NCI-H2029 treated with DMSO at 0.1 percent for 48 hours (cell line): ENCODE measurements at places on chromosomes 1 and 21.

DNA sequence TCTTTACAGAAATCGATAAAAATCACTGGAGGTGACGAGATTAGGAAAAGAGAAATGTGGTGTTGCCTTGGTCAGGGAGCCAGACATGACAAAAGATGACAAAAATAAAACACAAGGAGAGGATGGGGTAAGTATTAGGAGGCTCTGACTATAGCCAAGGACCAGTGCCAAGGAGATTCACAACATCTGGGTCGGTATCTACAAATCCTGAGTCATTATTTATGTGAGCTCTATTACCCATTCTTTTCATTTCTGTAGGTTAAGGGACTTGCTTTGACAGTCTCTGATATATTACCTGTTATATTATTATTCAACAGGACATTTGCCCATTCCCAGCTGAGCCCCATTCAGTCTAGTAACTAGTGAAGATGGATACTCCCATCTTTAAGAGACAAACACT, 120.8 kb downstream of the TYW3 start:
- DNase-seq = no peak

GRCh38 chr21:32878661-32879060, 107.1 kb upstream of the PAXBP1 start:
- DNase-seq = no peak

- no peak for DNase-seq
Measured at GRCh38 chr1:2451741-2452140, 24.3 kb upstream of the PLCH2 start.

DNA sequence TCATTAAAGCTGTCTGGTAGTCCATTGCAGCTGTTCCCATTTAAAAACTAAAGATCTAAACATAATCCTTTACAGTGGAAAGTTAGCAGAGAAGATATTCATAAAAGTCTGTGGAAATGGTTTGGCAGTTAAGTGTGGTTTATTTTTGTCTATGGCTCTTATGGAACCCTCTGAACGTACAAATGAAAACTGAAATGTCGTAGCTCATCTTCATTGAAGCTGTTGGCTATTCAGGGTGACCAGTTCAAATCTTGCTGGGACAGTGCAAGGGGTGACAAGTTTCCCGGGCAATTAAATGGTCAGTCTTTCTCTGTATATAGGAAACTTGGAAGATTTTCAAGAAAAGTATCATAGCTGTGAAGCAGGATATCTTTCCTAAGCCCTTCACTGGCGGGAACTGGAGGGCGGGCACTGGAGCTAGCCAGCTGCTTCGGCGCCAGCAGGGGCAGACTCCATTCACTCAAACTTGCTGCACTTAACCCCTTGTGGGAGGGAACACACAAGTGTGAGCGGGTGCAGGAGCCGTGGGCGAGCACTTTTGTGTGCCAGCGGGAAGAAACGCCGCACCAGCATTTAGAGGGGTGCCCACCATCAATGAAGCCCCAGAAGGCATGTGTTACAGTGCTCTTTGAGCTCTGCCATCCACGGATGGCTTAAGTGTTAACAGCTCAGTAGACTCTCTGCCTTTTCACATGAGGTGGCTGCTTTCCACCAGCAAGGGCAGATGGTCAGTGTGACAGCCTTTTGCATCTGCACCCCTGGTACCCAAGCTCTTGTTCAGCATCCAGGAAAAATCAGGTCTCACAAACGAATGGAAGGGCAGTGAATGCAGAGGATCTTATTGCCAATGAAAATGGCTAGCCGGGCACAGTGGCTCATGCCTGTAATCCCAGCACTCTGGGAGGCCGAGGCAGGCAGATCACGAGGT, 232.1 kb upstream of the KAZN start:
- no peak for DNase-seq

DNA sequence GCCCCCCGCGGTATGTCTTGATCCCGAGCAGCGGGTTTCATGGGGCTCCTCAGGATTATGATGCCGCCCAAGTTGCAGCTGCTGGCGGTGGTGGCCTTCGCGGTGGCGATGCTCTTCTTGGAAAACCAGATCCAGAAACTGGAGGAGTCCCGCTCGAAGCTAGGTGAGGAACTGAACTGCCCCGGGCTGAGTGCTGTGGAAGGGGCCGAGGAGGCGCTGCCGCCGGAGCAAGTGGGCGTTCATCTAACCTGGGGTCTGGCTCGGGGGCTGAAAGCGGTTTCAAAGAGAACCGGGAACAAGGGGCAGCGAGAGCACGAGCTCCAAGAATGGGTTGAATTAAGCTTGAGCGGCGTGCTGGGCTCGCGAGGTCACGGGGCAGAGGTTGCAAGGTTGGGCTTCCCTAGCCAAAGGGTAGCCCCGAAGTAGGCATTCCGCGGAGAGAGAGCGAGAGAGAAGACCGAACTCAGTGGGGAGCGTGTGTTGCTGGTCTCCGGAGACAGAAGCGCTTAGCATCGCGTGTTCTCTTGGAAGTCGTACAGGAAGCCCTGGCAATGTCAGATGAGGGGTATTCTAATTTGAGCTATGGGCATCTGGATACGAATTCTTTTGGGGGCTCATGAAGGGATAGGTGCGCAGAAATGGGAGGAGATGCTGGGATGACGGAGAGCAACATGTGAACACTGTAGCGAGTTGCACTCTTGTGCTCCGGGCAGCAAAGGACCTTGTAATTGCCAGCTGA, 732 bp downstream of the HS2ST1 start:
- peak; percentile 55 for DNase-seq

DNA sequence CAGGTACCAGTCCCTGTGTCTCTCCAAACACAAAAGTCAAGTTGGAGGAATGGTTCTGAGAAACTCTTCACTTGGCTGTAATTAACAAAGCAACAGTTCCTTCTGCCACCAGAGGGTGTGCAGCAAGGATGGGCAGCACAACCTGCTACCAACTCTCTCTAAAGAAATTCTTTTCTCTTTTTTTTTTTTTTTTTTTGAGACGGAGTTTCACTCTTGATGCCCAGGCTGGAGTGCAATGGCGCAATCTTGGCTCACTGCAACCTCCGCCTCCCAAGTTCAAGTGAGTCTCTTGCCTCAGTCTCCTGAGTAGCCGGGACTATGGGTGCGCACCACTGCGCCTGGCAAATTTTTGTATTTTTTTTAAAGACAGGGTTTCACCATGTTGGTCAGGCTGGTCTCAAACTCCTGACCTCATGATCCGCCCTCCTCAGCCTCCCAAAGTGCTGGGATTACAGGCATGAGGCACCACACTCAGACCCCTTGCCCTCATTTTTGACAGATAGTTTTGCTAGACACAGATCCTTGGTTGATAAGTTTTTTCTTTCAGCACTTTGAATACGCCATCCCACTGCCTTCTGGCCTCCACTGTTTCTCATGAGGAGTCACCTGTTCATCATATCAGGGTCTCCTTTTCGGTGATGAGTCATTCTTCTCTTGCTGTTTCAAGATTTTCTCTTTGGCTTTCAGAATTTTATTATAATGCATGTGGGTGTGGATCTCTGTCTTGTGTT, 12.1 kb upstream of the DEGS1 start:
- DNase-seq = no peak

DNA sequence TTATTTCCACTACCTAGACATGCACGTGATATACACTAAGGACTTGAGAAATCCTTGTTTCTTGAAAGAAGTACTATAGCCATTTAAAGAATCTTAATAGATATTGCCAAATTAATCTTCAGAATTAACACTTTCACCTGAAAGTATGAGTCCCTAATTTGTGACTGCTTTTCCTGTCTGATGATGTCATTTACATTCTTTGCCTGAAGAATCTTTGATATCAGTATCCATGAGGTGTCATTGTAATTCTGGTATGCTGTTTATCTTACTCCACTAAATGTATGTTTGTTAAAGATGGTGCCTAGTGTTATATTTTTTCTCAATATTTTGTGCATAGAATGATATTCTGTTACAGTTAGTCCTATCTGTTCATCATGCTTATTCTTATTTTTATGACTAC, 48.5 kb upstream of the RC3H1 start:
- DNase-seq = no peak

DNA sequence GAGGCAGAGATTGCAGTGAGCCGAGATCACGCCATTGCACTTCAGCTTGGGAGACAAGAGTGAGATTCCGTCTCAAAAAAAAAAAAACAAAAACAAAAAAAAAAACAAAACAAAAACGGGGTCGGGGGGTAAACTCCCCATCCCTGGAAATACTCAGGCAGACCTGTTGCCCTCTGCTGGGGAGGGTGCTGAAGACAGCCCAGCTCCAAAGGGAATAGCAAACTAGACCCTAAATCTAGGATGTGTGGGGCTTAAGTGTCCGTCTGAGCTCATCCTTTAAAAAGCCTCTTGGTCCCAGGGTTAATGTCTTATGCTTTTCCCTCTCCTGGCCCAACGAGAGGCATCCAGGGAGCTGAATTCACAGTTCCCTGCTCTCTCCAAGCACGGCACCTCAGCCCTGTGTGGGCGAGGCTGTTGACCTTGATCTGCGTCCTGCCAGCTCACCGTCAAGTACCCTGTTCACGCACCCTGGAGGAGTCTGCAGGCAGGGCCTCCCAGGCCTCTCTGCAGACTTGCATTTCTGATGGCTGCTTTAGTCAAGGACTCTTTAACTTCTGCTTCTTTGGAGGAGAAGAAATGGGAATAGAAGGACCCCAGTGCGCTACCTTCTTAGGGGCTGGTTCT, 22.3 kb downstream of the KCND3 start:
- peak; percentile 15 for DNase-seq

DNA sequence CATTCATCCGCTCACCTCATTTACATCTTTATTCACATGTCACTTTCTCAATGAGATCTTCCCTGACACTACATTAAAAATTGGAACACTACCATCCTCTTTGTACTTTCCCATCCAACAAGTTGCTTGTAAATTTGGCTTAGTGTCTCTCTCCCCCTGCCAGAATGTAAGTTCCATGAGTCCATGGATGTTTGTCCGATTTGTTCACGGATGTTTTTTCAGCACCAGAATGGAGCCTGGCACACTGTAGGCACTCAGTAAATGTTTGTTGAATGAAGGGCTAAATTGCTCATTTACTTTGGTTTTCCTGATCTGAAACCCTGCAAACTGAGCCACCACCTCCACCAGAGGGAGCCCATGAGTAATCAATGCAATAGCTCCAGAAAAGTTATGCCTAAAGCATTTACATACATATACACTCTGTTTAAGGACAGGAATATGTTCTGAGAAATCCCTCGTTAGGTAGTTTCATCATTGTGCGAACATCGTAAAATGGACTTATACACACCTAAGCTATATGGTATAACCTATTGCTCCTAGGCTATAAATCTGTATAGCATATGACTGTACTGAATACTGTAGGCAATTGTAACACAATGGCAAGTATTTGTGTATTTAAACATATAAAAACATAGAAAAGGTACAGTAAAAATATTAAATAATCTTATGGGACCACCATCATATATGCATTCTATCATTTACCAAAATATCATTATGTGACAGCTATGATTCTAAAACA, 2.8 kb upstream of the EYA3 start:
- DNase-seq = no peak

- DNase-seq = no peak
Measured at GRCh38 chr1:216599851-216600250, 123.4 kb downstream of the ESRRG start.

GRCh38 chr1:24868016-24868875, 61.8 kb downstream of the RUNX3 start:
- no peak for DNase-seq

- DNase-seq = no peak
Measured at GRCh38 chr1:201947697-201948008, 1.3 kb upstream of the LMOD1 start.

DNA sequence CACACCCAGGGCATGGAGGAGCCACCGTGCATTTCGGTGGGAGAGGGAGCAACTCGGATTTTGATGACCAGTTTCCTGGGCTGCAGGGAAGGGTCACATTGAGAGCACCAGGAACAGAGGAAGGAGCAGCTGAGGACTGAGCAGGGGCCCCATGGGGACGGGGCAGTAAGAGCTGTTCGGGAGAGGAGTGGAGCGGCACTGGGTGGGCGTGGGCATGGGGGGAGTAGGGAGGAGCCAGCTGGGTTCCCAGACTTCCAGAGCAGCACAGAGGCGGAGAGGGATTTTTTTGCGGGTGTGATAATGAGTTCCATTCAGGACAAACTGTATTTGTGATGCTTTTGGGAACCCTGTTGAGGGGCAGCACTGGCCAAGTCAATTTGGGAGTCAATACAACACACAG, 17.4 kb upstream of the GPR153 start:
- DNase-seq = no peak

DNA sequence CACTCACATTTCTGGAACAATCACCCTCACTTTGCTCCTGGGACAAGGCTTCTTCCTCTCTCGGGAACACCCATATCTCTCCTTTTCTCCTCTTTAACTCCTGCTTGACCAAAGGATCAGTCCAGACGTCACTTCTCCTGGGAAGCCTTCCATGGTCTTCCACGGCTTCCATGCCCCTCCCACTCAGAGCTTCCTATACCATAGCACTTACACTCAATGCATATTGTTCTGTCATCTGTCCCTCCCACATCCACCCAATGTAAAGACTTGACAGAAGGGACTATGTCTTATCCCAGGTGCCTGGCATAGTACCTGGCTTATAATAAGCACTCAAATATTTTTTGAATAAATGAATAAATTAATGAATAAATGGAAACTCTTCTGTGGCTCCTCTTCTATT, 28.2 kb downstream of the CD34 start:
- DNase-seq = no peak

GRCh38 chr1:39995973-39996393, 41.0 kb downstream of the MFSD2A start:
- DNase-seq = no peak
